ENCODE measurements at places on chromosomes 5 and 9. TPM values are rescaled to one million over a fixed set of nuclear protein-coding genes. Genes with fewer than 3 reads are reported as not detected.
A peak's percentile ranks its signal among the peaks of the same experiment; 100 is the strongest.

GRCh38 chr5:176441921-176442323 is 6.3 kb upstream of the FAF2 start:
- DNase-seq, result peak; percentile 46

GRCh38 chr5:68087866-68088265 is 127.7 kb upstream of the PIK3R1 start:
- DNase-seq, result peak; percentile 11

GRCh38 chr9:14303521-14303920 is 10.4 kb downstream of the NFIB start:
- DNase-seq, result no peak

The RCL1 gene
- 9.0 TPM for total RNA-seq

DNA sequence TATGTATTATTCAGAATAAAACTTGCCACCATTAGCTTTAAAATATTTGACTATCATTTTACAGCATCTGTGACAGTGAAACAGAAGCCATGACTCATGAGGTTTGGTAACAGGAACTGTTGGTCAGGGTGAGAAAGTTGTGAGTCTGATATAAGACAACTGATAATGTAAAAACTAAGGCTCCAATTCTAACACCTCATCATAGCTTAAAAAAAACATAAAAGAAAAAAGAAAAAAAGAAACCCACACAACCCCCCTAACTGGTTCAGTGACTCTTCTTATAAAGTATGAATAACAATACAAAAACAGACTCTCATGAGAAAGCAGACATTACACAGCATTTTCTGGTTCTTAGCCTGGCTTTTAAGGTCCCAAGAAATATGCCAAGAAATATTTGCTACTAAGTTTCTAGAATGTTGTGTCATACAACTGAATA is 85.8 kb downstream of the MRPS27 start:
- DNase-seq, result no peak

DNA sequence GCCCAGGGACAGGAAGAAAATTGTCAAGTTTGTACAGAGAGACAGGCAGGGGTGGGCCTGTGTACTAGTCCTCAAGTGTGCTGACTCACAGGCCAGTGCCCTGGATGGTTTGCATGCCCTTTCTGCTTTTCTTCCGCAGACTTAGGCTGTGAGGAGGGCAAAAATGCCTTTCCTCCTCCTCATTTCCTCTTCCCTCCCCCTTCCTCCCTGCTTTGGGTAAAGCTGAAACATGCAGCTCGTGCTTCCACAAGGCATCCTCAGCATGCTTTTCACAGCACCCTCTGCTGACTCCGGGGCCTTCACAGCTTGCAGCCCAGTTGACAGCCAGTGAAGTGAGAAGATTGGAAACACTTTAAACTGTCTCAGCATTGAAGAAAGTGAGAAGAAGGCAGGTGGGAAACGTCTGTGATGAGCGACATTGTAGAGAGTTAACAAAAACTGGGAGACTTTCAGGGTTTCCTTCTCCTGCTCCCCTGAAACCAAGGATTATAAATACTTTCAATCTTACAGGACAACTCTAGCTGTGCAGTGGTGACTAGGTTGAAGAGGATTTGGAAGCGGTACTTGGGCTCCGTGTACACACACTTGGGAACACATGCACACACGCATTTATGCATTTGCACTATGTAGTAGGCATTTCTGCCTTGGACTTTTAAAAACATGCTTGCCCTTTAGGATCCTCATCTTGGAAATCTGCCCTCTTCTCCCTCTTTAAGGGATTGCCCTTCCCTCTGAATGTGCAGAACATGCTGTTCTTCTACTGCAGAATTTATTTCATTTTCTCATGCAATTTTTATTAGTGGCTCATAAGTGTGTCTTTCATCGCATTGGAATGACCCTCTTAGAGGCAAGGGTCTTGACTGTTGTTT is 138.8 kb downstream of the GRIA1 start:
- DNase-seq, result peak; percentile 97

The G3BP1 gene
- total RNA-seq, result 352 TPM

DNA sequence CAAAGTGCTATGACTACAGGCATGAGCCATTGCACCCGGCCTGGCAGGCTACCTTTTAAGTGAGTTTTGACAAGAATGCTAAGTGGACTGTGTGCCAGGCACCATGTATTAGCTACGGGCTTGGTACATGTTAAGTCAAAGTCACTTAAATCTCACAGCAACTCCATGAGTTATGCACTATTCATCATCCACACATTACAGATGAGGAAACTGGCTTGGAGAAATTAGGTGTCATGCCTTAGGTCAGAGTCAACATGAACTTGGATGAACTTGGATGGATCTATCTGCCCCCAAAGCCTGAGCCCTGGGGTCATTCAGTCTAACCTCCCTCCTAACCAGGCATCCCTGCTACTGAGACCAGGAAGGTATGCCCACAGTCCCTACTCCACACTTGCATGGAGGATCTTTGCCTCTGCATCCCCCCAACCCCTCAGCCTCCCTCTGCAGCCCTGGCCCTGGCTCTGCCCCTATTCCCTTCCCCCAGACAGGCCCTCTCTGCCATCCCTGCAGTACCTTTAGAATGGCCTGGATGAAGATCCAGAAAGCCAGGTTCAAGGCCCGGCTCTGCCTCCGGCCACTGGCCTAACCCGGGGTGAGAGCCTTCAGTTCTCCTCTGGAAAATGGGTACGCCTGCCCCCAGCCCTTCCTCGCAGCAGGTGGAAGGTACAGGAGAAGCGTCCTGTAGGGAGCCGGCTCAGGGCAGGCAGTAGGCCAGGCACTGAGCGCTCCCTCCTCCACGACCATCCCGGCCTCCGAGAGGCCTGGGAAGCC is 685 bp upstream of the ADGRD2 start:
- no peak for DNase-seq

The C9orf50 gene
- total RNA-seq, result not detected

The LECT2 gene
- not detected for total RNA-seq

The SLC1A1 gene
- total RNA-seq, result 1.3 TPM

The SLC36A2 gene
- total RNA-seq, result not detected

The CCDC183 gene
- total RNA-seq, result not detected

DNA sequence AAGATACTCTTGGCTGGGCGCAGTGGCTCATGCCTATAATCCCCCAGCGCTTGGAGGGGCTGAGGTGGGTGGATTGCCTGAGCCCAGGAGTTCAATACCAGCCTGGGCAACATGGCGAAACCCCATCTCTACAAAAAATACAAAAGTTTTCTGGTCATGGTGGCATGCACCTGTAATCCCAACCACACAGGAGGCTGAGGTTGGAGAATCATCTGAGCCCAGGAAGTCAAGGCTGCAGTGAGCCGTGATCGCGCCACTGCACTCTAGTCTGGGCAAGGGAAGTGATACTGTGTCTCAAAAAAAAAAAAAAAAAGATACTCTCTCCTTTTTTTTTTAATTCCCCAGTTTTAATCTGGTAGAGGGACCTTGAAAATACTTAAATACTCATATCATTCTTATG is 15.0 kb downstream of the ANKRD33B start:
- DNase-seq, result no peak

The ZNF366 gene
- not detected for total RNA-seq

DNA sequence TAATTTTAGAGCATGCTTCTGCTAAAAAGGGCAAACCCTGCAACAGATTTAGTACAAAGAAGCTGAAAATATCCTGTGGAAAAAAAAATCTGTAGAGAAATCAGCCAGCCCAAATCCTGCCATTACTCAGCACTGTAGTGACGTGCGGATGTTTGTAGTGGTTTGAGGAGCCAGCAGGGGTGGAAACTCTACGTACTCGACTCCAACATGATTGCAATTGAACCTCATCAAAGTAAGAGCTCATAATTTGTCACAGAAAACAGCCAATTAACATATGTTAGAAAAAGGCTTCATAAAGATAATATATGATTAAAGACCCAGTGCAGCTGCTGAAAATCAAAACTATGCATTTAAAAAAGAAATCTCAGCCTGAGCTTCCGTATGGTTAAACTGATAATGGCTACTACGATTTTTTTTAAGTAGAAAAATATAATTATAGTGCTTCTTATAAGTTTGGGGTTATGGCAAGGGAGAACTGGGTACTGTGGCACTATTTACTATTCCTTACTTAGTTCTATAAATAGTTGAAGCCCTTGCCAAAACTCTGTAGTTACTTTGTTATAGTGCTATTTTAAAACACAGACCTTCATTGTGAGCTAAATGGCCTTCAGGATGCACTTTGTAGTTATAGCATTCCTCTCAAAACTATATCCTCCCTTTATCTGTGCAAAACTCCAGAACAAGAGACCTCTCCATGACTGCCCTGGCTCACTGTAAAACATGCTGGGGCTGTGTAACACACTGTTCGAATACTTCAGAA is 49.4 kb downstream of the MEF2C start:
- DNase-seq, result peak; percentile 75

The KIAA1958 gene
- total RNA-seq, result 0.07 TPM

DNA sequence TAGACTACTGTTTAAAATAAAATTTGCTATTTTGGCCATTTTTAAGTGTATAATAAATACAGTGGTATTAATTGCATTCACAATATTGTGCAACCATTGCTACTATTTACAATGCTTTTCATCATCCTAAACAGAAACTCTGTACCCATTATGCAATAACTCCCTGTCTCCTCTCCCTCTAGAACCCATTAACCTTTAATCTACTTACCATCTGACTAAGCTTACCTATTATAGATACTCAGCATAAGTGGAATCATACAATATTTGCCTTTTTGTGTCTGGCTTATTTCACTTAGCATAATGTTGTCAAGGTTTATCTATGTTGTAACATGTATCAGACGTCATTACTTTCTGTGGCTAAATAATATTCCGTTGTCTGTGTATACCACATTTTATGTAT is 25.9 kb downstream of the CD14 start:
- no peak for DNase-seq

DNA sequence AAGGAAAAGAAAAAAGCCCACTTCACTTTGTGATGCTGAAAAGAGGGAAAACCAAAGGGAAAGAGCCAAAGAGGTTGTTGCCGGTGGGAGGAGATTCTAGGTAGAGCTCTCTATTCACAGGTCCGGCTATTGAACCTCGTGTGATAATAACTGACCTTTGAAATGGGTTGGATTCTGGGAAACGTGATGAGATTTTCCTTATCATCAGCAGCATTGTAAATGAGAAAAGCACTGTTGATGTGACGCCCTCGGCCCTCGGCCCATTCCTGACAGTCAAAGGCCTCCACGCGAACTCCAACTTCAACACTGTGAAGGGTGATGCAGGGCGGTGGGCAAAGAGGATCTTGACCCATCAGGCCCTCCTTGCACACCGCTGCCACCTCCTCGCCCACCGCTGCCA is 43.3 kb downstream of the ZCCHC9 start:
- no peak for DNase-seq

The PCDHA12 gene
- total RNA-seq, result not detected

DNA sequence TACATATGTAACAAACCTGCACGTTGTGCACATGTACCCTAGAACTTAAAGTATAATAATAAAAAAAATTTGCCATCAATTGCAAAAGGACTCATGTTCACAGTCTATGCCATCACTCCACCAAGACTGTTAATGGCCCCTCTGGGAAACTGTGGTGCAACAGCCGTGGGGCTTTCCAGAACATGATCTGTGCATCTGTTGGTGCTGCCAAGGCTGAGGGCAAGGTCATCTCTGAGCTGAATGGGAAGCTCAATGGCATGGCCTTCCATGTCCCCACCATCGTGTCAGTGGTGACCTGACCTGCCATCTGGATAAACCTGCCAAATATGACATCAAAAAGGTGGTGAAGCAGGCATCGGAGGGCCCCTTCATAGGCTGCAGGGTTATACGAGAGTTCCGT is 33.4 kb upstream of the AGXT2 start:
- no peak for DNase-seq

DNA sequence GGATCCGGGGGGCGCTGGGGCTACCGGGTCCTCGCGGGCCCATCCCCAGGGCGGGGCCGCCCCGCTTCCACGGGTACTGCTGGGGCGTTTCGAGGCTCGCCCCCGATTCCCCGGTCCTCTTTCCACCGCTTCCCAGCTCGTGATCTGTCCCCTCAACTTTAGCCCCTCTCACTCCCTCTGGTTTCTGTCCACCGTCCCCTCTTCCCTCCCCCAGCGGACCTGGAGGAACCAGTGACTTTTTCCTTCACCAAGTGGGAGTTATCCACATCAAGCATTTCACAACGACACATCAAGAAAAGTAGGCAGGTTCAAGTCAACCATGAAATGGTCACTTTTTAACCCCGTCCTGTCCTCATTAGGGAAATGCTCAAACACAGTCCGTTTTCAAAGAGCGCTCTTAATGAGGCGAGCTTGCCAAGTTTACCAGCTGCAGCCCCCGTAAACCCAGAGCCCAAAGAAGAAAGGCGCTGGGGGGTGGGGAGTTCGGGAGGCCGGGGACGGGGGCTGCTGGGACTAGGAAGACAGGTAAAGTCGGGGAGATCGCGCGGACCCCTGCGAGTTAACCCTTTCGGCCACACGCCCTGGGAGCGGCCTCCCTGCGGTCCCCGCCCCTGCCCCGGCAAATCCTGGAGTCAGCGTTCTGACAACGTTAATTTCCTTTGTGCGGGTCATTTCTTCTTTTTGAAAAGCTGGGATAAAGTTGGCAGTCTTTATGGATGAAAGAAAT is 2.1 kb upstream of the NFIB start:
- DNase-seq, result peak; percentile 48

GRCh38 chr9:84357275-84357674 is 16.7 kb upstream of the SLC28A3 start:
- DNase-seq, result no peak

DNA sequence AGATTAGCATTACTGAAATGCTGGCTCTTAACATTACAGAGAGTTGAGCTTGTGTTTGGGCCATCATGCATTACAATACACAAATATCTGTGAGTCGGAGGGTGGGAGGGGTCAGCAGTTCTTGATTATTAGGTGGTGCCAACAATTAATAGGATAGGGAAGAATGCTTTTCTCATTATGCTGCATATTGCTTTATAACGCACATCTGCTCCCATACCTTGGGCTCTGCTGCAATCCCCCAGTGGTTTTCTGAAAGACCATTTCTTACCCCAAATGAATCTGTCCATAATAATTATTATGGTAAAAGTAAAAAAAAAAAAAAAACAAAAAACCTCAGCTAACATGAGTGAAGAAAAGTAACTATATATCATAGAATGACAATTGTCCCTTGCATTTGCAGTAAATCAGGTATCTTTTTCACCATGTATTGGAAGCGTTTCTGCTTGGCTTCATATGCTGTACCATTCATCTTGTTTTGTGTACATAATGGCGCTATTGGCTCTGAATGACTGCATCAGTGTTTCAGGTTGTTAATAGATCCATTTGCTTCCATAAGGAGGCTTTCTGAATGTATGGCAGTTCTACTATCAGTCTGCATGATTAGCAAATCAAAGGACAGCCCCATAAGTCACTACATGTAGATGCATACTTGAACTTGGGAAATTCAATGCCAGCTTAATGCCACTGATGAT is 75.9 kb downstream of the CAVIN4 start:
- DNase-seq, result no peak

The LCN9 gene
- total RNA-seq, result not detected

The HTR4 gene
- not detected for total RNA-seq

The SLC25A2 gene
- total RNA-seq, result not detected

The RABGAP1 gene
- 15.3 TPM for total RNA-seq

GRCh38 chr5:179470201-179470600 is 80.2 kb upstream of the RUFY1 start:
- DNase-seq, result no peak

GRCh38 chr5:6772886-6773285 is 59.7 kb downstream of the TENT4A start:
- no peak for DNase-seq

The IL3 gene
- total RNA-seq, result not detected

The ANKRD34B gene
- not detected for total RNA-seq

The KIF27 gene
- total RNA-seq, result 1.8 TPM

- DNase-seq, result no peak
Observed at GRCh38 chr9:76198336-76198735, 195.9 kb downstream of the RFK start.

All from MG63 (cell line).